DMS153 (cell line): ENCODE measurements at places on chromosomes 1 and 21.

DNA sequence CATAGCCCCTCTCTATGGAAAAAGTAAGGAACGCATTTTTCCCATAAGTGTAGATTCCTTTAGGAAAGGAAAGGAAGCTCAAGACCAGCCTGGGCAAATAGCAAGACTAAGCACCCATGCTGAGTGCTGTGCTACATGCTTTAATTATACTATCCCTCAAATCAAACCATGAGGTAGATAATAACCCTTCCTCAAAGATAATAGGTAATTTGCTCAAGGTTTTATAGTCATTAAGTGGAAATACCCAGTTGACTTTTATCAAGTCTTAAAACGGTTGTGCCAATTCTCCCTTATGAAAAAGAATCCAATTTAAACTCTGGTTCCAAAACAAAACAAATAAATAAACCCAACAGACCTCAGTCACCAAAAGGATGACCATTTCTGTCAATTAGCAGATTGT is 3.4 kb downstream of the KIAA0319L start:
- DNase-seq, result no peak

GRCh38 chr1:246335151-246335550 is 171.9 kb downstream of the SMYD3 start:
- no peak for DNase-seq

DNA sequence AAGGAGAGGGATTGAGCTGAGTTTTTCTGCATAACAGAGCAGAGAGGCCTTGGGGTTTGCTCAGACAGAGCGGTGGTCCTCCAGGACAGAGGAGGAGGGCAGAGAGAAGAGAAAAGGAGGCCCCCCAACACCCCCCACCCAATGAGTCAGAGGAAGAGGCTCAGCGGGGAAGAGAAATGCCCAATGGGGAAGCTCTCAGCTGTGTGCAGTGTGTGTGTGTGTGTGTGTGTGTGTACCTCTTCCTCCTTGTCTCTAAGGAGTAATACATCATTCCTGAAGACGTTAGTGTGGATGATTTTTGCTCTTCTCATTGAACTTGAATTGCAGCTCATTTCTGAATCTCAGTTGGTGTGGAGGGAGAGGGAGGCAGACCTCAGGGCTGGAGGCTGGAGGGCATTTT is 8.7 kb downstream of the TMPRSS3 start:
- no peak for DNase-seq

DNA sequence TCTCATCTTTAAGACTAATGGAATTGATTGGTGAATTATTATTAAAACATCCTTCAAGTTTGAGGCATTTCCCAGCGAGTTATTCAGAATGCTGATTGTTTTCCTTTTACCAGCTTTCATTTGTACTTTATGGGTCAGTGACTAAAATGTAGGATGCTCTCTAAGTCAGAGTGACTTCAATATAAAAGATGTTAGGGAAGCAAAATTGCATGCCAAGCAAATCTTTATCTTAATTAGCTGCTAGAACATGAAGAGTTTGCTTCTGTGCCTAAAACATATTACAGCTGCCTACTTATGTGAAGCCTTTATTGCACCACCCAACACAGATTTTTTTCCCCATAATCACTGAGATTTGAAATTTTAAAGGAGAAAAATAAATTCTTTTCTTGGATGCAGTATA is 79.8 kb upstream of the CYYR1 start:
- DNase-seq, result no peak

DNA sequence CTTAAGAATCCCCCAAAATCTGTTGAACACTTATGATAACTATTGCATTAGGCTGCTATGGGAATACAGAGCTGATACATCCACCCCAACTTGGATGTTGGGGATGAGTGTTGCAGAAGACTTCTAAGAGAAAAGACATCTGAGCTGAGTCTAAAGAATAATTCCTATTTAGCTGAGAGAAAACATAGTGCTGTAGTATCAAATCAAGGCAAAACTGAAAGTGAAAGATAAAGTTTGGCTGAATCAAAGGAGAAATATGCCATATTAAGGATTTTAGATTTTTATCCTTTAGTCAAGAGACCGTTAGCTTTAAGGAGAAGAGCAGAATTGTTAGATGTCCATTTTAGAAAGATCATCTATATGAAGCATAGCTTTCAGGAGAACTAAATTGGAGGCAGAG is 726.9 kb upstream of the PTBP2 start:
- DNase-seq, result no peak

- DNase-seq, result no peak
Observed at GRCh38 chr1:8025061-8025670, 943 bp downstream of the ERRFI1 start.

GRCh38 chr1:48043622-48044021 is 46.4 kb upstream of the TRABD2B start:
- DNase-seq, result peak; percentile 97

DNA sequence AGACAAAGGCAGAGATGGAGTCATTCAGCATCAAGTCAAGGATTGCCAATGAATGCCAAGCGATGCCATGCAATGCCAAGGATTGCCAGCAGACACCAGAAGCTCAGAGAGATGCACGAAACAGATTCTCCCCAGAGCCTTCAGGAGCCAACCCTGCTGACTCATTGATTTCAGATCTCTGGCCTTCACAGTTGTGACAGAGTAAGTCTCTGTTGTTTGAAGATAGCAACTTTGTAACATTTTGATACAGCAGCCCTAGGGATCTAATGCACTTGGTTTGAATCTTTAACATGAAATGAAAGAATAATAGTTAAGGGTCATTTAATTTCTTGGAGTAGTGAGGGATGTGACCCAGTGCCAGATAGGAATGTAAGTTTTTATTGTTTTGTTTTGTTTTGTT is 287.4 kb upstream of the RUNX1 start:
- no peak for DNase-seq

- DNase-seq, result peak; percentile 56
Observed at GRCh38 chr1:157369808-157370521, 182.3 kb downstream of the FCRL5 start.

DNA sequence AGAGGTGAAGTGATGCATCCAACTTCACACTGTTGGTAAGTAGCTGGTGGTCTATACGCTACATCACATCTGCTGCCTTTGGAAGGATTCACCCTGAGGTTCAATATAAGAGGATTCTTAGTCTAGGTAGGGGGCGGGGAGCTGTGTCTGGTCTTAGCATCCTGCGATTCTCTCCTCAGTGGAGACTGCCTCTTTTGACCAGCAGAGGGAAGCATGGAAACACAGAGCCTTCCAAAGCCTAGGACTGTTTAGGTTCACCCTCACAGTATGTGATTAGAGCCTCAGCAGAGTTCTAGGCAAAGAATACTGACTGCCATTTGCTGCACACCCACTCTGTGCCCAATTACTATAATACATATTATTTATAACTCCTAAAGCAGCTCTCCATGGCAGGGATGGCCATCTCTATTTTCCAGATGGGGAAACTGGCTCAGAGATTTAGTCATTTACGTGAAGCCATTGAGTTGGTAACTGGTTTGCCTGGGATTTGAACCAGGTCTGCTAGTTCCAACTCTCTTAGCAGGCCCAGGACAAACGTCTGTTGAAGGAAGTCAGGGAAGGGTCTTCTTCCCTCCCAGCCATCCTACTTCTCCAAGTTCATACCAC is 28.9 kb upstream of the EFCAB14 start:
- DNase-seq, result peak; percentile 85

GRCh38 chr1:233109096-233109495 is 158.7 kb downstream of the NTPCR start:
- no peak for DNase-seq

- DNase-seq, result no peak
Observed at GRCh38 chr1:151549199-151549598, 9.1 kb downstream of the TUFT1 start.

- DNase-seq, result no peak
Observed at GRCh38 chr1:212608959-212609700, 569 bp downstream of the ATF3 start.

DNA sequence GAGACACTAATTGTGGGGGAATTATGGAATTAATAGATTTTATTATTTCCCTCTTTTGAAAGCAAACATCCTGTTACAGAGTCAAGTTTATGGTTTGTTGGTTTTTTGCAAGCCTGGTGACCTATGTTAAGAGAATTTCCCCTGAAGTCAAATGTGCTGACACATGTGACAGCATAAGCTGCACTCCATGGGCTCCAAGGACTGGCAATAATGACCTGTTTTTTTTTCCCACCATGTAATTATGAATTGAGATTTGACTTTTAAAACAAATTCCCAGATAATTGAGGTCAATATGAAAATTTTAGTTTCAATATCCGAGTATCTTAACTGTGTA is 242.5 kb upstream of the SGIP1 start:
- no peak for DNase-seq

- DNase-seq, result no peak
Observed at GRCh38 chr1:199081739-199082138, 442.9 kb downstream of the PTPRC start.

DNA sequence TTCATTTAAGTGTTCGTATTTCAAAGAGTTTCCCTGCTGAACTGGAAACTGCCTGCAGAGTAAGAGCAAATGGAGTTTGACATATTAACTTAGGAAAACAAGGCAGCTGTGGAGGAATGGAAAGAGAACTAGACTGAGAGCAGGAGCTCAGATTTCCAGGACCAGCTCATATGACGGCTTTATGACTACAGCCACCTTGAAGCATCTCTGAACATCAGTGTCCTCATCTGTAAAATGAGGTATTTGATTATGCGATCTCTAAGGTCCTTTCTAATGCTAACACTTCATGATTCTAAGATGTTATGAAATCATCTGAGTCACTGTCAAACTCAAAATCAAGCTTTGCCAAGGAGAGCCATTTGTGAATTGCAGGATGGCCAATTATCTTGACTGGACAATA is 112.3 kb downstream of the PRRX1 start:
- no peak for DNase-seq

DNA sequence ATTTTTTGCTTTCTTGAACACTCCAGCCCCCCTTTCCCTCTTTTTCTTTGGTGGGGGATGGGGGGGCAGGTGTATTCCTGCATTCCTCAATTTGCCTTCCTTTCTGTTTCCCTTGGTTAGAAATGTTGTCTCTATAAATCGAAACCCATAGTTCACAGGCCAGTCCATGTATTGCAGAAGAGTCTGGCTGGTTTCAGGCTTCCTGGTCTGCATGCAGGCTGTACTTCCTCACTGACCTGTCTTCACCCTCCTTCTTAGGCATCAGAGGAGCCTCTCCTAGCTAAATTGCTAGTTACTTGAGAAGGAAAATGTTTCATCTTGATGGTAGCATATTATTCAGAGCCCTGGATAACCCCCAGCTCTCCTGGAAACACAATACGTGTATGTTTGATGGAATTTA is 140.0 kb downstream of the SPATA46 start:
- no peak for DNase-seq

- DNase-seq, result peak; percentile 42
Observed at GRCh38 chr1:21868941-21869454, 56.9 kb downstream of the LDLRAD2 start.

GRCh38 chr1:7588457-7588827 is 182.7 kb upstream of the VAMP3 start:
- DNase-seq, result no peak

DNA sequence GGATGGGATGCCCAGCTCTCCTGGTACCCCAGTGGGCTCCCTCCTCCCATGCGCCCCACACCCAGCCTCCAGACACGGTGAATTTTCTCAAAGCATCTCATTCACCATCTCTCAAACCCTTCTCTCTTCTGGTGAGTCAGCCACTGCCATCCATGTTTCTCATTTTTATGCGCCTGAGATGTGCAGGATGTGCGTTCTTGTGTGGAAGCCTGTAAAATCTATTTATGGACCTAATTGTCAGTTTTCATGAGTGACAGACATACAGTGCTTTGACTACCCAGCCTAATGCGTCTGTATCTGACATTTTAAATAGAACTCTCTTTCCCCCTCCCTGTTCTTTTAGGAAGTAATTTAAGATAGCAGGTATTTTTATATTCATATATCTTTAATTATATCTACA is 158.8 kb downstream of the DAB1 start:
- no peak for DNase-seq

DNA sequence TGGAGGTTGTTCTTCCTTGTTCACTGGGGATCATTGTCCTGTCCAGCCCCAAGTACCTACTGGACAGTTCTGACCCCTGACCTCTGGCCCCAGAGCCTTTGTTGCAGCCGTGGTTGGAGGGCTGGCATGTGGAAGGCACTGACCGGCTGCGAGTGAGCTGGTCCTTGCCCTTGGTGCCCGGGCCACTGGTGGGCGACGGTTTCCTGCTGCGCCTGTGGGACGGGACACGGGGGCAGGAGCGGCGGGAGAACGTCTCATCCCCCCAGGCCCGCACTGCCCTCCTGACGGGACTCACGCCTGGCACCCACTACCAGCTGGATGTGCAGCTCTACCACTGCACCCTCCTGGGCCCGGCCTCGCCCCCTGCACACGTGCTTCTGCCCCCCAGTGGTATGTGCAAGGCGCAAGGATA is 11.4 kb downstream of the TIE1 start:
- no peak for DNase-seq

GRCh38 chr1:2430592-2430973 is 18.2 kb upstream of the PEX10 start:
- no peak for DNase-seq

DNA sequence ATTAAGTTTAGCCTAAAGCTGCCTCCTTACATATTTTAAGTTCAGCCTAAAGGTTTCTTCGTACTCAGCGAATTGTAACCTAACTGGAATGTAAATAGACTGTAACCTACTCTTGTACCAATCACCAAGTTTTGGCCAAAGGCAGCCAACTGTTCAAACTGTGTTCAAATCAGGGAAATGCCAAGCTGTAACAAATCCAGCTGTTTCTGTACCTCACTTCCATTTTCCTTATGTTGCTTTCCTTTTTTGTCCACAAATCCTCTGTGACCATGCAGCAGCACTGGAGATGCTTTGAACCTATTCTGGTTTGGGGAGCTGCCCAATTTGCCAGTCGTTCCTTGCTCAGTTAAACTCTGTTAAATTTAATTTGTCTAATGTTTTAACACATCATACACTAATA is 3.2 kb upstream of the APOBEC4 start:
- no peak for DNase-seq

DNA sequence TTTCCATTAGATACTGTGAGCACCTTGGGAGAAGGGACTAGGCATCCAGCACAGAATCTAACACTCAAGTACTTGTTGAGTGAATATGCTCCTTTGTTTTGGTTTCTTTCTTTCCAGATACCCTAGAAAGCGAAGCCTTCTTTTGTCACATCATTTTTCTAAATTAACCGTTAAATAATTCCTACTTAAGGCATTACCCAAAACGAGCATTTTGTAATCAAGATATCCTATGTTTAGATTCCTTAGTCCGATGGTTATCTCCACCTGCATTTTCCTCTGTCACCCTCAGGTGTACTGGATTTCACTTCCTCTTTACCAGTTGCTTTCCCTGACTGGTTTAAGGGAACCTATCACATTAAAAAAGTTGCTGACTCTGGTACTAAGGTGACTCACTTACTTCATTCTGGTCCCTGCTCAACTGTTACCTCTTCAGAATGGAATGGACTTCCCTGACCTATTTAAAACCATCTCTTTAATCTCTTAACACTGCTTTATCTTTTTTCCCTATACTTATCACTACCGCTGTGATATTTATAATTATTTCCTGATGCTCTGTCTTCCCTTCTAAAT is 3.2 kb downstream of the B3GALNT2 start:
- no peak for DNase-seq

- DNase-seq, result no peak
Observed at GRCh38 chr1:101108111-101108500, 82.5 kb upstream of the DPH5 start.
